ENCODE measurements at places on chromosomes 12 and 14.
A peak's percentile ranks its signal among the peaks of the same experiment; 100 is the strongest.

GRCh38 chr14:54259821-54260220 lies 137.0 kb upstream of the CDKN3 start:
- DNase-seq = no peak

DNA sequence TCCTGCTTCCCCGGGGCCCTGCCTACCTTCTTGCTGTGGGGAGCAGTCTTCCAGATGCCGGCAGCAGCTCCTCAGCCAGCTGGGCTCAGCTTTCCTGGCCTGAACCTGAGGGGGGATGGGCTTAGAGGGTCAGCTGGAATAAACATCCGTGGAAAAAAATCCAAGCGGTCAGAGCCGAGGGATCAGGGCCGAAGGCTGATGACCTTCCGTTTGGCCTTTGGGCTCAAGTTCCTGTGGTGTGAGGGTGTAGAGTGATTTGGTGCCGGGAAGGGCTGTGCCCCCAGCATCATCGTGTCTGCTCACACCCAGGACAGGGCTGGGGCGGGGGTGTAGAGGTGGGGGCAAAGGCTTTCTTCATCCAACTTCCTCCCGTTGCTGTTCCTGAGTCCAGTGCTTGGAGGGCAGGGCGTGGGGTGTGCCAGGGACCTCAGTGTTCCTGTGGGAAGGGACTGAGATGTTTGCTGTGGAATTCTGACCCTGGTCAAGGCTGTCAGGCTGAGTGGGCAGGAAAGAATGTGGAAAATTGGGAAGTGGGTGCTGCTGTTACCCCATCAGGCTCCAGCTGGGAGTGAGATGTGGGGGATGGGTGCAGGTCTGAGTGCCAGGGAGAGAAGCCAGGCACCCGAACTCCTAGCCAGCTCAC lies 2.6 kb downstream of the SMIM41 start:
- DNase-seq = no peak

GRCh38 chr12:5170844-5171243 lies 127.2 kb downstream of the KCNA5 start:
- DNase-seq = no peak

DNA sequence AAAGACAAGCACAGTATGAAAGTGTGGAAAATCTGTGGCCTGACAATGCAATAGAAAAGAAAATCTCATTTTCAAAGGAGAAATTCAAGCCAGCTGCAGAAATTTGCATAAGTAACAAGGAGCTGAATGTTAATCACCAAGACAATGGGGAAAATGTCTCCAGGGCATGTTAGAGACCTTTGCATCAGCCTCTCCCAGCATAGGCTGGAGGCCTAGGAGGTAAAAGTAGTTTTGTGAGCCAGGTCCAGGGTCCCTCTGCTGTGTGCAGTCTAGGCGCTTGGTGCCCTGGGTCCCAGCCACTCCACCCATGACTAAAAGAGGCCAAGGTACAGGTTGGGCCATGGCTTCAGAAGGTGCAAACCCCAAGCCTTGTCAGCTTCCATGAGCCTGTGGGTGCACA lies 58.3 kb downstream of the TESPA1 start:
- DNase-seq = no peak

DNA sequence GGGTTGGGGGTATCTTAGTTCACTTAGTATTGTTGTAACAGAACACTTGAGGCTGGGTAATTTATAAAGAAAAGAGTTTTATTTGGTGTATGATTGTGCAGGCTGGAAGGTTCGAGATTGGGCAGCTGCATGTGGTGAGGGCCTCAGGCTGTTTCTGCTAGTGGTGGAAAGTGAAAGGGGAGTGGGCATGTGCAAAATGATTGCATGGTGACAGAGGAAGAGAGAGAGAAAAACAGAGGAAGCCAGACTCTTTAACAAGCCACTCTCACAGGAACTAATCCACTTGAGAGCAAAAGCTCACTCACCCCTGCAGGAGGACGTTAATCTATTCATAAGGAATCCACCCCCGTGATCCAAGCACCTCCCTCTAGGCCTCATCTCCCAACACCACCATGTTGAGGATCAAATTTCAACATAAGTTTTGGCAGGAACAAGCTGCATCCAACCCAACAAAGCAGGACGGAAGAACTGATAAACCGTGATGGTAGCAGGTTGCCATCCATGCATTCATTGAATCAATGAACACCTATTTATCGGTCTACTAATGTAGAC lies 165.0 kb upstream of the GZMB start:
- DNase-seq = peak; percentile 18

DNA sequence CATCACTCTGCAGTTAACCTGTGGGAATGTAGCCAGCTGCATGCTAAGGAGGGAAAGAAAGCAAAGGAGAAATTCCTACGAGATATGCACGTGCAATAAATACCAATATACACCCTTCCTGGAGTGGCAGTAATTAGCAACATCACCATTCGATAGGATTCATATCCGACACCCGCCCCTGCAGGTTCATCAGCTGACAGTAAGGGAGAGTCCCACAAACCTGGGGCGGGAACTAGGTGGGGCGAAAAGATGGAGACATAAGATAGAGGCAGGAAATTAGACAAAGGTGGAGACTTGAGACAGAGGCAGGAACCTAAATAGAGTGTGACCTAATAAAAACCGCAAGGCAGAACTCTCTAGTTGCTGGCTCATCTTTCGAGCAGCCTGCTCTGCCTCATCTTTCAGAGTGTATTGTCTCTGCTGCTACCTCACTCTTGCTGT lies 51.6 kb downstream of the PLEKHG3 start:
- DNase-seq = peak; percentile 48

DNA sequence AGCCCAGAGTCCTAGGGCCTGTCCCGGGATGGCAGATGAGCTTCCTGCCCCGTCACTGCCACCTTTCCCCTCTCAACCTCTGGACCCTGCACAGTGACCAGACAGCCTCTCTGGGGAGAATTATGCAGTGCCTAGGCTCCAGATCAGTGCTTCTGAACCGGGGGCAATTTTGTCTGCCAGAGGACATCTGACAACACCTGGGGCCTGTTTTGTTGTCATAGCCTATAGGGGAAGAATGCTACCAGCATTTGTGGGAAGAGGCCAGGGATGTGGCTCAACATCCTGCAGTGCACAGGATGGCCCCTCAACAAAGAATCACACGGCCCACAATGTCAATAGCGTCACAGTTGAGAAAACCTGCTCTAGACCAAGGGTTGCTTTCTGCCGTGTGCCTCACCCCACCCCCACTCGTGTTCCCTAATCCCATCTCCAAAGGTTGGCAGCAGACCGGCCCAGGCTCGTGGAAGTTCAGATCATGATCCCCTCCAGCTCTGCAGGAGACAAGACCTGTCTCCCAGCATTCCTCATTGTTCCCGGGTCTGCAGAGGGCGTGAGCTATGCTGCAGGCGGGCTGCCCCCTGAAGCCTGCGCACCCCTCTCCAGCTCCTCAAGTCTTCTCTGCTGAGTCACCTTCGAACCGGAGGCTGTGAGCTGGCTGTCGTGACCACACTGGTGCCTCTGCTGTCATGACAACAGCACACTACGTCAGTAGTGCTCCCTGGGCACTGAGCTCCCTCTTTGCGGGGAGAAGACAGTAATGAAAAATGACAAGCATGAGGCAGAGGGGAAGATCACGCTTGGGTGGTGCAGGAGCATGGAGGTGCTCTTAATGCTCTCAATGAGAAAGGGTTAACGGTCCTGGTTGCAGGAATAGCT lies 2.0 kb upstream of the GAPDH start:
- DNase-seq = peak; percentile 91

DNA sequence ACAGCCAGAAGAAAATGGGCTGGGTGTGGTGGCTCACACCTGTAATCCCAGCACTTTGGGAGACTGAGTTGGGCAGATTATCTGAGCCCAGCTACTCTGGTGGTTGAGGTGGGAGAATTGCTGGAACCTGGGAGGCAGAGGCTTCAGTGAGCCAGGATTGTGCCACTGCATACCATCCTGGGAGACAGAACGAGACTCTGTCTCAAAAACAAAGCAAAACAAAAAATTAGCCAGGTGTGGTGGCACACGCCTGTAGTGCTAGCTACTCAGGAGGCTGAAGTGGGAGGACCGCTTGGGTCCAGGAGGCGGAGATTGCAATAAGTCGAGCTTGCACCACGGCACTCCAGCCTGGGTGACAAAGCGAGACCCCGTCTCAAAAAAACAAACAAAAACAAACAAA lies 3.8 kb upstream of the EMP1 start:
- no peak for DNase-seq

GRCh38 chr14:85242666-85243065 lies 287.3 kb upstream of the FLRT2 start:
- no peak for DNase-seq

- DNase-seq = no peak
Observed at GRCh38 chr14:88499225-88499624, 55.6 kb downstream of the PTPN21 start.

GRCh38 chr12:116153983-116154382 lies 123.5 kb downstream of the MED13L start:
- no peak for DNase-seq

- peak; percentile 9 for DNase-seq
Observed at GRCh38 chr12:47549258-47549657, 156.6 kb downstream of the RPAP3 start.

- no peak for DNase-seq
Observed at GRCh38 chr12:39378341-39378740, 64.6 kb downstream of the KIF21A start.

DNA sequence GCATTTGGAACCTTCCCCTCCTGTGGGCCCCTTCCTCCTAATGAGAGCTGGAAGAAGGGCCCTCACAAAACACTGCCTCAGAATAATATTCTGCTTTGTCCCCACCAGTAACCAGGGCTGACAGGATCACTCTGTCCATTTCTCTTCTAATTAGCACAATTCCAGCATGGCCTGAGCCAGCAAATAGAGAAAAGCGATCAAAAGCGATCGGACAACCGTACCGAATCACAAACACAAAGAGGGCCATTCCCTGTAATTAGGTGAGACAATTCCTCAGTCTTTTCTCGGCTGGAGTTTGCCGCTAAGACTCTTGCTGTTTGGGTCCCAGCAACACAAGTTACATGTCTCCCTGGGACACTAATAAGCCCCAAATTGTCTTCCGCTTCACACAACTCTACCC lies 35.6 kb upstream of the VSX2 start:
- DNase-seq = no peak

DNA sequence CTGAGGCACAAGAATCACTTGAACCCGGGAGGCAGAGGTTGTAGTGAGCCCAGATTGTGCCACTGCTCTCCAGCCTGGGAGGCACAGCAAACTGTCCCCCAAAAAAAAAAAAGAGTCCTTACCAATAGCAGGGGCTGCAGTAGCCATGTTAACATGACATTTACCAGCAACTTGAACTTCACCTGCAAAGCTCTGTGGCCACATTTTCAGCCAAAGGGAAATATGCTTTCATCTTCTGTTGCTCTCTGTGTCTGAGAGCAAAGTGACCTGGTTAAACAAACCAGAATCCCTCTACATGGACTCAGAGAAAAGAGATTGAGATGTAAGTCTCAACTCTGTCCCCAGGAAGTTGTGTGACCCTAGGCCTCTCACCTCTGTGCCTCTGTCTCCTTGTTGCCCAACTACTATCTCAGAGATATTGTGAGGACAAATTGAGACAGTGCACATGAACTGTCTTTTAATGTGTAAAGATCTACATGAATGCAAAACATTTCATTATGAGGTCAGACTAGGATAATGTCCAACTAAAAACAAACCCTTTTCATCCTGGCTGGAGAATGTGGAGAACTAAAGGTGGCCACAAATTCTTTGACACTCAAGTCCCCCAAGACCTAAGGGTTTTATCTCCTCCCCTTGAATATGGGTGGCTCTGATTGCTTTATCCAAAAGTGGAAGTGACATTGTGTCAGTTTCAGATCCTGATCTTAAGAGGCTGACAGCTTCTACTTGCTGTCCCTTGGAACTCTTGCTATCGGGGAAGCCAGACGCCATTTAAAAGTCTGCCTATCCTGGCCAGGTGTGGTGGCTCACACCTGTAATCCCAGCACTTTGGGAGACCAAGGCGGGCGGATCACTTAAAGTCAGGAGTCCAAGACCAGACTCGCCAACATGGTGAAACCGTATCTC lies 24.7 kb upstream of the P2RX4 start:
- DNase-seq = peak; percentile 16

DNA sequence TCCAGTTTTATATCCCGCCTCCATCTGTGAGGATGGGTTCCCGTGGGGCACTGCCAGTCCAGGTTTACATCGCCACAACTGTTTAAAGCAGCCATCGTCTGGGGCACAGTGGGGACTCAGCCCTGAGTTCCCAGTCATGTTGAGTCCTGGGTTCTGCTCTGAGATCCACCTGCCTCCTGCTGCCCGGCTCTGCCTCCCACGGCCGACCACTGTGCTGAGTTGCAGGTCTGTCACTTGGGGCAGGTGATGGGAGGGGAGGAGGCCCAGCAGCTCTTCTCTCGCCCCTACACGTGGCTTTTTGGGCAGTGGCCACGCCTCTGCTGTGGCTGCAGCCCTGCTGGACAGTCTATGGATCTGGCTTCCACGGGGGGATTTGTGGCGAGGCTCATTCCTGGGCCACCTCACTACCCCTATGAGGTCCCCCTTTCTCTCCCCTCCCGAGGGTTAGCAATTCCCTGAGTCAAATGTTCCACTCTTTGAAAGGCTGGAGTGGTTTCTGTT lies 143.0 kb downstream of the ADGRD1 start:
- DNase-seq = no peak

DNA sequence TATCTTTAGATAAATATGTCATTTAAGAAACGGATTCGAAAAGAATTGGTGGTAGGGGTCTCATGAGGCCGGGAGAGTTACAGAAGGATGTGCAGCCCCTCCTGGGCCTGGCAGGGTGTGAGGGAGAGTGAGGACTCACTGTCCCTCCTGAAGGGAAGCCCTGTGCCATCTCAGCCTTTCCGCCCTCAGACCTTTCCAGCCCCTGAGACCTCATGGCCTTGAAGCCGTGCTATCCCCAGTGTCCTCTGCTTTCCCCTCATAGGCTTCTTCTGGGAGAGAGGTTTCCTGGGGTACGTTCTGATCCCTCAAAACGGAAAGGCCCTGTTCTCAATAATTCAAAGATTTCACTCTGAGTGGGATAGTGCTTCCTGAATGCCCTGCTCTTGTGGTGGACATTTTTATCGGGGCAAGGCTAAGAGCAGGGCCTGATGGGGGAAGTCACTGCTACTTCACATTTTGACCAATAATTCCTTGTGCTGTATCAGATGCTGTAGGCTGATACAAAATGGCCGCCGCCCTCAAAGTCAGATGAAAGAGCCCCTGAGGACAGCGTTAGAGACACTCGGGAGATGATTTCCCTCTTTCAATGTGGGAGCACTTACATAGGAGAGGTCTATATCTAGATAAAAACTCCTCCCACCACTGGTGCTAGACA lies 1.3 kb downstream of the CD4 start:
- DNase-seq = no peak

DNA sequence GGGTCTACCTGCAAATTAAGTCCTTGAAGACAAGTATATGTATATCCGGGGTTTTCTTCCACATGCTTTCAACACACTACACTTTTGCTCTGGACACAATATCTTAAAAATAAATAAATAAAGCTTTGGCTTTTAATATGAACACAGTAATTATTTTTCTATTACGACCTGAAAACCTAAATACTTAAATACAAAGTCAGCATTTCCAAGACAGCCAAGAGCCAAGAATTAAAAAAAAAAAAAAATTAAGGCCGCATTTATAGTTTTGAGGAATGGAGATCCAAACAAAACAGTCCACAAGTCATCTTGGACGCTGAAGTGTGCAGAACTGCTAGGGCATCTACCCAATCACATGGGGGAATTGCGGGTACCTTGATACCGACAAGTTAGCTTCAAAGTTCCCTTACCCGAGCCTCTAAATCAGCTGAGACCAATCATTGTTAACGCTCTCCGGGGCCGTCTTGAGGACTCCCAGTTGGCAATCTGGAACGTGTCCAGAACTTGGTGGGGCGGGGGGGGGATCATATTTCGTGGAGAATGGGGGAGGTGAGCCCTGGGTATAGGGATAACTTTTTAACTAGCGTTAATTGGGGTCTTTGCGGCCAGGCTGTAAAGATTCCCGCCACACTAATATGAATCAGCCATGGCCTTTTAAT lies 731 bp upstream of the PCNX4 start:
- peak; percentile 61 for DNase-seq

GRCh38 chr14:36949371-36949770 lies 223.0 kb downstream of the SLC25A21 start:
- no peak for DNase-seq

All from GM12865 (cell line).